ENCODE measurements at places on chromosomes 7 and 10.

DNA sequence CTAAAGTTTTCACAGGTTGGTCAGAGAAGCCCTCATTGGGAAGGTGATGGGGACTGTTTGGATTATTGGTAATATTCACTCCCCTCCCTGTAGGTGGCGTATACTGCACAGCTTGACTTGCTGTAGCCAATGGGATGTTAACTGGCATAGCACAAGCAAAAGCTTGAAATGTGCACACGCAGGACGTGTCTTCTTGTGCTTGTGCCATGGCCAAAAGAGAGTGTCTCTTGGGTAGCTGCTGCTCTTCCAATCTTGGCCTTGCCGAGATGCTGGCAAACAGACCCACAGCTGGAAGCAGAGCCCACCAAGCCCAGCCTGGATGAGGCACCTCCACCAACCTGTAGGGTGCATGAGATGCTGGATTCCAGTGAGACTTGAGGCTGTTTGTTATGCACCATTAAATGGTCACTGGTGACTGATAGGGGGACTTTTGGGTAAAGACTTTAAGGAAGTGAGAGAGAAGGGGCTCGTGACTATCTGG is 266.0 kb downstream of the GRID1 start:
- no peak for DNase-seq

GRCh38 chr7:129499999-129500398 is 2.3 kb upstream of the SMKR1 start:
- no peak for DNase-seq

DNA sequence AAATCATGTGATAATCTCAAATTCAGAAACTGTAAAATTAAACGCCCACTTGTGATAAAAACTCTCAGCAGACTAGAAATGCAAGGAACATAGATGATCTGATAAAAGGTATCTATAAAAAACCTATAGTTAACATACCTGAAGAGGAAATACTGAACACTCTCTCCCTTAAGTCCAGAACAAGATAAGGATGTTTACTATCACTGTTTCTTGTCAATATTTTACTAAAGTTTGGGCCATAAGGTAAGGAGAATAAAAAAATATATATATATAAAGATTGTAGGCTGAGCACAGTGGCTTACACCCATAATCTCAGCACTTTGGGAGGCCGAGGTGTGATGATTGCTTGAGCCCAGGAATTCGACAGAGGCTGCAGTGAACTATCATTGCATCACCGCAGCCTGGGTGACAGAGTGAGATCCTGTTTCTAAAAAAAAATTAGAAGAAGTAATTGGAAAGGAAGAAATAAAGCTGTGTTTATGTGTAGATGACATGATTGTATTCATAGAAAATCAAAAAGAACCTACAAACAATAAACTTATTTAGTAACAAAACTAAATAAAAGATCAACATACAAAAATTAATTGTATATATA is 28.4 kb downstream of the MPLKIP start:
- DNase-seq: no peak

DNA sequence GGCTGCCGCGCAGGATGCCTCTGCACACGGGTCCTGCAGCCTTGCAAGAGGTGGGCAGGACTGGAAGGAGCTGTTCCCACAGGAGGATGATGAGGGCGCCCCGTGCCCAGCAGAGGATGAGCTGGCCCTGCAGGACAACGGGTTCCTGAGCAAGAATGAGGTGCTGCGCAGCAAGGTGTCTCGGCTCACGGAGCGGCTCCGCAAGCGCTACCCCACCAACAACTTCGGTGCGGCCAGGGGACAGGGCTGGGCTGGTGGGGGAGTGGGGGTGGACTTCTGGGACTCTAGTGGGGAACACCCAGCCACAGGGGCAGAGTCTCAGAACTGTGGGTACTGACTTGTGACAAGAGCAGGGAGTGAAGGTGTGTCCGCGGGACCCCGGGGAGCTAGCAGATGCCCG is 16.0 kb downstream of the ZFYVE27 start:
- no peak for DNase-seq

DNA sequence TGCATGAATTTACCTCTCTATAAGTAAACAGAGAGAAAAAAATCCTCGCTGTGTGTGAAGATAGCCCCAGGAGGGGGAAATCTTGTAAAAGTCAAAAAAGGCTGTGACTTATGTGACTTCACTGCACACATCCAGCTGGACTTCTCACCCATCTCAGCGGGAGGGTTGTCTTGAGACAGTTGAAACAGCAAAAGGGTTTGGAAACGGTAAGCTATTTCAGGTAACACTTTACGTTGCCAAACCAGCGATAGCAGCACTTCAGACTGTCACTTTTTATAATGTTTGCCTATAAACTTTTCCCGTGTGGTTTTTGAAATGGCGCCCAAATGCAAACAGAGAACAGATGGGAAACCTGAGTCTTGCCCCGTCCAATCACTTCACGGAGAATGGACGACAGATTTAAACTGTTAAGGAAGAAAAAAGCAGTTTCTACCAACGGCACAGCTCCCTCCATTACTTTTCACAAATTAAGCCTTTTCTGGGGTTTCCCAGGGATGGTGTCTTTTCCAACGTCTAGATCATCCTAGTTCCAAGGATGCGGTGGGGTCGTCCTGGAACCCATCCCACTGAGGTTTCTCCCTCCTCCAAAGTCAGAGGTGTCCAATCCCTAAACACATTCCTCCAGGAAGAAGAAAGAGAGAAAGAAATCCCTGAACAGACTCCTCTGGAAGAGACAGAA is 25.2 kb downstream of the FGFR2 start:
- no peak for DNase-seq

Data from WTC11 (cell line).